ENCODE measurements at places on chromosomes 7 and 10. TPM values are rescaled to one million over a fixed set of nuclear protein-coding genes. Genes with fewer than 3 reads are reported as not detected.

GRCh38 chr10:28587270-28587969 is 54.5 kb downstream of the WAC start:
- peak; percentile 65 for DNase-seq

GRCh38 chr7:130560972-130561371 is 69.1 kb downstream of the MEST start:
- DNase-seq = no peak

DNA sequence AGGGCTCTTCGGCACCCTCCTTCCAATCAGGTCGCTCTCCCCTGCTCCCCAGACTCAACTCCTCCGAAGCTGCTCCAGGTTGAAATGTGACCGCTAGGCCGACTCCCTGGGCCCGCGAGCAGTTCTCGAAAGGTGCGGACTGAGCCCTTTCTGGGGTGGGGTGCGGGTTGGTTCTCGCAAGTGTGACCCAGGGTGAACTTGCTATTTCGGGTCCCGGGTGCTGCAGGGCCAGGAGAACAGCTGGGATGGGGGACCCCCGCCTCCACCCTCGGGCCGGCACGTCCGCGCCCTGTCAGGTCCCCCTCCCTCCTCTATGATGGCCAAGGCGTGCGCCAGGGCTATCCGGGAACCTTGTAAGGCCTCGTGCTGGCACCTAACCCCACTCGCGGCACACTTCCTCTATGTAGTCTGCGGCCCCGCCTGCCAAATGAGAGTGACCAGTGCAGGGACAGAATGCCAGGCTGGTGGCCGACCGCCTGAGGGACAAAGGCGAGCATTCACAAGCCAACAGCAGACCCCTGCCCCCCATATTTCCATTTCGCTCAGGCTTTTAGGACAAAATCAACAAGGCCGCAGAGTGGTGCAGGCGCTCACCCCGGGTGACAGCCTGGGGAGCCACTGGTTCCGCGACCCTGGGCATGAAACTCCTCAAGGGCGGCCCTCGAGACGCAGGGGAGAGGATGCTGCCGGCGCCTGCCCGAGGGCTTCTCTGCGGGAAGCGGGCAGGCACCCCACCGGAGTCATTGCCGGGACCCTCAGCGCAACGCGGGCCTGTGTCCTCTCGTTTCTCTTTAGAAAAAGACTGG is 13.7 kb upstream of the HOXA13 start:
- peak; percentile 25 for DNase-seq

VWDE gene
- 2.5 TPM for polyA plus RNA-seq
